ENCODE measurements at places on chromosomes 13 and 19.

DNA sequence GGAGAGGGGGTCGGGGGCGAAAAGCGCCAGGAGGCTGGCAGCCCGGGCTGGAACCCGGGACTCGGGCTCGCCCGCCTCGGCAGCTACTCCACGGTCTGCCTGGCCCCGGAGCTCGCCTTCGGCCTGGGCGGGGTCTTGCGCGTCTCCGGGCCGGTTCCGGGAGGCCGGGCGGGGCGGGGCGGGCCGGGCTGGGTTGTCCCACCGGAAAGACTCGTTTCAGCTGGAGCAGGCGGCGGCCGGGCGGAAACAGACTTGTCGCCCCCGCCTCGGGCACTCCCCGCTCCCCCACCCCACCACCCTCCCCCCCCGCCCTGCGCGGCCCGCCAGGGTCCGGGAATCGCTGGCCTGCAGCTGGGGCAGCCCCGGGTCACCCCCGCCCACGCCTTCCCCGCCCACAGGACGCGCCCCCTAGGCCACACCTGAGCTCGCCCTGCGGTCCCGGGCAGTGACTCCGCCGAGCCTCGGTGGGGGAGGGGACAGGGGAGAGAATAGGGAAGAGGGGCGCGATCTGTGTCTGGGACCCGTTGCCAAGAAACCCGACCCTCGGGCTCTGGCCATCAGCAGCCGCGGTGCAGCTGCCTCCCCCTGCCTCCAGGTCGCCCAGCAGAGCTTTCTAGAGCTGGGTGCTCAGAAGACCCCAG is 109.4 kb downstream of the KCTD15 start:
- DNase-seq = no peak

GRCh38 chr19:10471909-10472308 is 31.2 kb downstream of the KEAP1 start:
- DNase-seq = peak; percentile 49

- DNase-seq = no peak
These were observed 477.3 kb downstream of the SUCLA2 start for GRCh38 chr13:47523771-47524170.

DNA sequence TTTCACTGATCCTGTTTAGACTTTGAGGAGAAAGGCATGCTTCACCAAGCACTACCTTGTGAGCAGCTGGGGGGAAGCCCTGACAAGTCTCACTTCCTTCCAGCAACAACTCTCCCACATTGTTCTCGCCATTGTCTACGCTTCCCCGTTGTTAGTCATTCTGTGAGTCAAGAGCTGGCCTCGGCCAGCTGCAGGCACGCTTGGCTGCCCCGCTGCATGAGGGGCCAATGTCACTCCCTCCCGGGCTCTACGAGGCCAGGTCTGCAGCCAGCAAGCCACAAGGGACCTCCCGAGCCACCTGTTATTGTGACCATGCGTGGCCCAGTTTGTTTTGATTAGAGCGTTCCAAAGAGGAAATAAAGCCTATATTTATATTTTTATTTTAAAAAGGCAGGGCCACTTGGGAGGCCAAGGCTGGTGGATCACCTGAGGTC is 220.9 kb downstream of the FOXO1 start:
- peak; percentile 15 for DNase-seq

DNA sequence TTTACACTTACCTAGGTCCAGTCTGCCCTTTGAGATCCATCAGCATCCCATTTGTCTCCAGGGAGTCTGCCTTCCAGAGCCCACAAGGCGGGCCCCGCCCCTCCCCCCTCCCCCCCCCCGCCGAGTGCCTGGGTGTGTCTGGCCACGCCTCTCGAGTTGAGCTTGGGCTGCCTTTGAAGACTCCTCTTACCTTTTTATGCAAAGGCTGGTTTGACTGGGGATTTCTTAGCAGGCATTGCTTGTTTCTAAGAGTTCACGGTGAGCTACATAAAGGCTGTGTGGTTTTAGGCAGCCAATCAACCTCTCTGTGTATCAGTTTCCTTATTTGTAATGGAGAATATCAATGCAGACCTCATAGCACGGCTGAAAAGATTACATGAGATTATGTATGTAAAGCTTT is 11.3 kb downstream of the GPR12 start:
- DNase-seq = no peak

DNA sequence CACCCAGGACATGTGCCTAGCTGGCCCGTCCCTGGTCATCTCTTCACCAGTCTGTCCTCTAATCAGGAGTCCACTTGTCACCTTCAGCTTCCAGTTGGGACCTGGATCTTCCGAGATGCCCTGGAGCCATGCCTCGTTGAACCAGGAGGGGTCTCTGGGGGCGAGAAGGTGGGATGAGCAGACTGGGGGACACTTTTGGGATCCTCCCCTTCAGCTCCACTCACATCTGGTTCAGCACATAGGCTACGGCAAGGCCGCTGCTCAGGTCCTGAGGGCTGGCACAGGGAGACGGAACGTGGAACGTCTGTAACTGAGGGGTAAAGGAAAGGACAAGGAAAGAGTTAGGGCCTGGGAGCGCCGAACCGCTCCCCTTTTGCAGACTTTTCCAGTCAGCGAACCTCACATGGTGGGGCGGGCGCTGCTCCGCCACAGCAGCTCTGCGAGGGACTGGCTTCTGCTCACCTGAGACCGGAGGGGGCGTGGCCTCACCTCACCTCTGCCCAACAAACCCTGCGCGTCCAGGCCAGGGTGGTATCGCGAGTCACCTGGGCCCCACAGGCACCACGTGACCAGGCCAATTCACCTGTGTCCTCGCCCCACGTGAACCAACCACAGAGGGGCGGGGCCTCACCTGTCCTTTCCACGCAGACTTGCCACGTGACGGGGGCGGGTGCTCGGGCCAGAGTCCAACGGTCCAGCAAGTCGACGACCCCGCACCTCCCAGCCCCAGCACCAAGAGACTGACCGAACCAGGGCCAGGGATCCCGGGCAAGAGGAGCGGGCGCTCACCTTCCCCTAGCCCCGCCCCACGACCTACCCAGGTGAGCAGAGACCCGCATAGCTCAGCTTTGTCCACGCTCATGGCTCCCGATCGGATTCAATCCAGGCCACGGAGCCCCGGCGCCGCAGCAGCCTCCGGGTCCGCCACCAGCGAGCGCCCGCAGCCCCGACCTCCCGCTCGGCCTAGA is at the start of gene HOOK2:
HOOK2 (minus strand) TSS at position 965 of the 968 bp plus-strand sequence; CDS start at position 862, 103 bp downstream.
- no peak for DNase-seq

GRCh38 chr13:24250376-24251057 is 58.9 kb upstream of the C1QTNF9 start:
- no peak for DNase-seq

- peak; percentile 31 for DNase-seq
These were observed 538 bp downstream of the LSM4 start for GRCh38 chr19:18322318-18322758.

GRCh38 chr19:56423985-56424353 is 19.8 kb downstream of the ZNF583 start:
- DNase-seq = no peak

DNA sequence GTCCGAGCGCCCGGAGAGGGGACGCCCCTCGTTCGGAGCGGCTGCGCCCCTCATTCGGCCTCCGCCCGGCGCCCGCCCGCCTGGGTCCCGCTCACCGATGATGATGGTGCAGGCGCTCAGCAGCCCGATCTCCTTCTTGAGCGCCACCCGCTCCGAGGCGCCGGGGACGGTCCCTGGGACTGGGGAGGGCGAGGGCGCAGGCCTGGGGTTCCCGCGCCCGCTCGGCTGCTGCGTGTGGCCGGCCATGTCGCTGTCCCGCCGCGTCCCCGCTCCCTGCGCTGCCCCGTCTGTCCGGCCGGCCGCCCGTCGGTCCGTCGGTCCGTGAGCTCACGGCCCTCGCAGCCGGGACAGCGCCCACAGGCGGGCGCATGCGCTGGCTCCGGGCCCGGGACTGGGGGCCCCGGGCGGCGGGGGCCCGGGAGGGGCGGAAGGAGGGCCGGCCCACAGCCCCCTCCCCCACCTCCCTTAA is at the start of gene SLC7A10:
SLC7A10 (minus strand) TSS at position 393 of the 469 bp plus-strand sequence; CDS start at position 246, 147 bp downstream.
- DNase-seq = no peak

GRCh38 chr19:3589949-3590348 is 4.7 kb downstream of the GIPC3 start:
- no peak for DNase-seq

GRCh38 chr13:108957369-108958012 is 328.1 kb downstream of the MYO16 start:
- DNase-seq = no peak

GRCh38 chr19:39941151-39941550 is 6.7 kb upstream of the FCGBP start:
- no peak for DNase-seq

DNA sequence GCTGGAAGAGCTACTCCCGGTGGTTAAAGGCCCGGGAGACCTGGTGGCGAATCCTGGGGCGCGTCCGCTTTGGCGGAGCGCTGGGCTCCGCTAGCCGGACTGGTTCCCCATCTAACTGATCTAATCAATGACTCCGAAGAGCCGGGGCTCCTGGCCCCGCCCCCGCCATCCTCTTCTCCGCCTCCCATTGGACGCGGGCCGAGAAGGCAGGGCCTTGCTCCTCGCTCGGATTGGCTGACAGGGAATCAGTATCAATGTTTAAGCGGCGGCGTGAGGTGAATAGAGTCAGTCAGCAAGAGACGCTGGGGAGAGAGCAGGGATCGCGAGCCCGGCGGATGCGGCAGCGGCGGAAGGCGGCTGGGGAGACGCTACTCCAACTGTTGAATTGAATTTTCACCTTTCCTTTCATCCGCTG is 1.7 kb upstream of the PCDH17 start:
- DNase-seq = peak; percentile 99

DNA sequence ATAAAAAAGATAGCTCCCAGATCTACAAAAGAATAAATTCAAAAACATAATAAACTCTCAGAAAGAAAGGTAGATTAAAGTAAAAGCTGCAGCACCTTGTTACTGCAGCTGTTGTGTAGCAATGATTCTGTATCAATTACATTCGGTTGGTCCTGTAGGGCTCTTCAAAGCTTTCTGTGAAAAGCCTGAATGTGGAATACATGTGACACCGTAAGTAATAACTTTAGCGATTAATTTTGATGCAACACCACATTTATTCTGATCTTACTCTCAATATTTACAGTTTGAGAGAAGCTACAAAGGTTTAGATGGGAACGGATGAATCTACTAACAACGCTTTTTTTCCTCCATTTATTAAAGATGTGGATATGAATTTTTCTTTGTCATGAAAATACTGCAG is 279.2 kb downstream of the DACH1 start:
- DNase-seq = peak; percentile 83

- DNase-seq = no peak
These were observed 1575.5 kb upstream of the SPRY2 start for GRCh38 chr13:81916461-81916860.

GRCh38 chr13:109781384-109782065 is 4.9 kb downstream of the IRS2 start:
- DNase-seq = no peak

DNA sequence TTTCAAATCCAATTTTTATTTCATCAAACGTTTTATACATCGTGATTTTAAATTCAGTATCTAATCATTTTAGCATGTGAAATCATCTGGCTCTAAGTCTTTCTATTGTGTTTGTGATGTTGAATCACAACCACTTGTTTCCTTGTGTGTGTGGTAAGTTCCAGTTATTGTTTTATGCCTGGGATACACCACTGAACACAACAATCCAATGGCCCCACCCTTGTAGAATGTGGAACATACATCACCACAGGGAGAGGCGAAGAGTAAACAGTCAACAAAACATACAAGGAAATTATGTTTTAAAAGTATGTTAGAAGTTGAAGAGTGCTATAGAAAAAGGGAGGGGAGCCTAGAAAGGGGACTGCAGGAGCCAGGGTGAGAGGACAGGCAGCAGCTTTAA is 100.5 kb downstream of the EPSTI1 start:
- no peak for DNase-seq

DNA sequence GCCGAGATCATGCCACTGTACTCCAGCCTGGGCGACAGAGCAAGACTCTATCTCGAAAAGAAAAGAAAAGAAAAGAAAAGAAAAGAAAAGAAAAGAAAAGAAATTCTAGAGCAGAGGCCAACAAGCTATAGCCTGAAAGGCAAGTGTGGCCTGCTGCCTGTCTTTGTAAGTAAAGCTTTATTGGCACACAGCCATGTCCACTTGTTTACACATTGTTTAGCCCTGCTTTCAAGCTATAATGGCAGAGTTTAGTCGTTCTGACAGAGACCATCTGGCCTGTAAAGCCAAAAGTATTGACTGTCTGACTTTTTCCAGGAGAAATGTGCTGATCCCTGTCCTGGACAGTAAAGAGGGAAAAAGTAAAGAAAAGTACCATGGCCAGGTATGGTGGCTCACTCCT is 18.3 kb downstream of the NWD1 start:
- DNase-seq = peak; percentile 71

DNA sequence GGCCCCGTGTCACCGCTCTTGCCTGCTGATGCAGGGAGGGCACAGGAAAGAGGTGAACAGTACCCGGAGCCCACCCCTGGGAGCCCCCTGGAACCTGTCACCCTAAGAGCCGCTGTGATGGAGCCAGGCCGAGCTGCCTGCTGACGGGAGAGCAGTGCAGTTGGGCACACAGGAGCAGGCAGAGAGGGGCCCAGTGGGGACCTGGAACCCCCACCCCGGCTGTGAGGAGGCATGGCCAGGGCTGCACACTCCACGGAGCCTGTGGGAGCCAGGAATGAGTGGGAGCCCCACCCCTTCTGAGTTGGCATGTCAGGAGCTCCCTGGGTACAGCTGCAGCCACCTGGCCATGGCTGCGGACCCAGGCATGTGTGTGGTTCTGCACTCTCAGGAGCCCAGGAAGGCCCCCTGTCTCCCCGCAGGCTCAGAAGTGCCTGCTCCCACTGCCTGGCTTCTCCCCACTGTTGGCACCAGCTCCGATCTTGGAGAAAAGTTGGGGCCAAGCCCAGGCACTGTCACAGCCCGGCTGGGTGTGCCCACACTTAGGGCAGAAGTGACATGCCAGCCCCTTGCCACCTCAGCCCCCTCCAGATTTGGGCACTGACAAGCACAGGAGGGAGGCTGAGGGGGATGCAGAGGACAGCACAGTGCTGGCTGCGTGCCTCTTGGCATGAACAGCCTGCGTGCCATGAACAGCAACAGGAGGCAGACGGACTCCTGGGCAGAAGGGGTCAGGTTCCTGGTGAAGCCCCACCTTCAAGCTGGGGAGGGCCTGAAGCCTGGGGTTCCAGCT is 6.3 kb downstream of the CFAP97D2 start:
- DNase-seq = no peak

GRCh38 chr19:33498391-33499000 is 23.1 kb downstream of the PEPD start:
- no peak for DNase-seq

DNA sequence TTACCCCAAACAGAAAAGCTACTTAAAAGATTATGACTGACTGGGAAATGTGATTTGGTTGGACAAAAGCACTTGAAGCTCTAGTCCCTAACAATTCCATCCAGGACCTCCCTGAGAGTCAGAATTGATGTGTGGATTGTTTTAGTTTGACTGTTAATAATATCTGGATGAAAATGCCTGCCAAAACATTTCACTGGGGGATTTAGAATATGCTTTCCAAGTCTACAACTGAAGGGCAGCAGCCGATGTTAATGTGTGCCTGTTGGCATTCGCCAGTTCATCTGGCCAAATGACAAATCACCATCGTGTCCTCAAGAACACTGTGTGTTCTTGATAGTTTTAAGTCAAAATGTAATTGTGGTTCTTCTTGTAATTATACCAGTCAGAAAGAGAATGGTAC is 76.0 kb upstream of the TSC22D1 start:
- no peak for DNase-seq

GRCh38 chr13:93220073-93220472 is 6.5 kb upstream of the GPC6 start:
- no peak for DNase-seq

Measured in NCI-H1092 treated with DMSO at 0.1 percent for 48 hours (cell line).